ENCODE measurements at places on chromosomes 2 and 18. TPM values are rescaled to one million over a fixed set of nuclear protein-coding genes. Genes with fewer than 3 reads are reported as not detected.

Gene FSHR
- not detected for total RNA-seq

DNA sequence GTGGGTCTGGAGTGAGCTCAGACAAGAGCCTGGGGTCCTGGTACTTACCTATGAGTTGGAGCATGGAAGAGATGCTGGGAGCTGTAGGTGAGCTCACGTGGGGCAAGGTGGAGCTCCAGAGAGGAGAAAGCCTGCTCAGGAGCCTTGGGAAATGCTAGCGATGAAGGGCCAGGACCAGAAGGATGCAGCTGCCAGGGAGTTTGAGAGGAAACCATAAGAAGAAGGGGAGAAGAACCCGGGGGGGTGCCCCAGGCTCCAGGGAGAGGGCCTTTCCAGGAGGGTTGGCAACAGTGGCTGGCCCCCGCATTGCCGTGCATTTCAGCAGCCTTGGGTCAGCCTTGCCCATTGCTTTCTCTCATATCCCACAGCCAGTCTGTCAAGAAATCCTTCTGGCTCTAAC is 268.7 kb downstream of the GLI2 start:
- H3K27me3 ChIP-seq, result no peaks in the 10 kb centered on the region
- no peaks in the 10 kb centered on the region for H3K36me3 ChIP-seq
- no peak overlapping the region for H3K27ac ChIP-seq
- DNase-seq, result no peak

- no peaks in the 10 kb centered on the region for H3K36me3 ChIP-seq
- no peak overlapping the region for H3K27ac ChIP-seq
- no peak overlapping the region for H3K4me3 ChIP-seq
- H3K4me1 ChIP-seq, result no peaks in the 10 kb centered on the region
These were observed 257.2 kb upstream of the CHAC2 start for GRCh38 chr2:53510401-53510800.

Gene DSEL
- 8.2 TPM for total RNA-seq

DNA sequence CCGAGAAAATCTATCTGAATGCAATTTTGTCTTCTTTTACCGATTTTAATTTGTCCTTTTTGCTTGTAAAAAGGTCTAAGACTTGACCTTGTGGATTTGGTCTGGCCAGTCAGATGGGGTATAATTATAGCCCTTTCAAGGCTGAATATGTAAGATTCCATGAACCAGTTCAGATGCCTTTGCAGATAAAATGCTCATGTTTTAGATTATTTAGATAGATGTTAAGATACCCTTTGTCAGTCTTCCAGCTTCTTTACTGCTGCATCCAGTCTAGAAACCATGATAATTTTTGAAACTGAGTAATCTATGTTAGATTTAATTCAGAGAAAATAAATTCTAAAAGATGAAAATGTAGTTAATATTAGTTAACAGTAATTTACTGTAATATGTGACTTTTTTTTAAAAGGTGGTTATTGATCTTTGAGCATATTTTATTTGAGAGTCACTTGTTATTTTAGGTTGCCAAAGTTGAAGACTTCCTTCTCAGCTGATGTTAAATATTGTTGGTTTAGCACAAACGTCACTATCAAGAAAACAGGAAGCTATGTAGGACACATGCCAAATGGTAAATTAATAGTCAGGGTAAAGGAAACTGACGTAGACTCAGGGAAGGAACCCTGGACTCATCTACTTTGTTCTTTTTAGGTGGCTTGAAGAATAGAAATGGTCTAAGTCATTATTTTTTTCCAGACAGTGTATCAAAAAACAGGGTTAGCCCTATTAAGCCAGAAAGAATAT is 29.8 kb downstream of the BABAM2 start:
- no peak overlapping the region for H3K4me3 ChIP-seq
- DNase-seq, result no peak
- no peaks in the 10 kb centered on the region for H3K27me3 ChIP-seq
- H3K4me1 ChIP-seq, result peaks cover 6% of the 10 kb centered on the region
- peak overlapping the region; percentile 5 for H3K27ac ChIP-seq
- no peaks in the 10 kb centered on the region for H3K36me3 ChIP-seq

DNA sequence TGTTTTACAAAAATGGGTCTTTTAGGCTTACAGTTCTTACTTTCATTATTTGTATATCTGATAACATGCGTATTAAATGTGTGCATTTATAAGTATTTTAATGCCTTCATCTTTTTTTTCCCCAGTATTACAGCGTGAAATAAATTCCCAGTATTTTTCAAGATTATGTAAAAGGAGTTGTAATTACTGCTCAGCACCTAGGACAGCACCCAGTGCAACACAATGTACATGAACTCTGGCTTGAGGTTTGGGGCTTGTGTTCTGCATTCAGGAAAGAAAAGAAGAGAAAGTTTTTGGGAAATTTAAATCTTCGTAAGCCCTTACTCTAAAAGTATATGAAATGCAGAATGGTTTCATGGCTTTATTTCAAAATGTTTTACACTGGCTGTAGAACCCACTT is 16.7 kb downstream of the ZNF638 start:
- H3K27me3 ChIP-seq, result no peaks in the 10 kb centered on the region
- no peak overlapping the region for H3K4me3 ChIP-seq
- H3K27ac ChIP-seq, result no peak overlapping the region
- DNase-seq, result peak; percentile 16

GRCh38 chr18:10926621-10927161 is 222.7 kb downstream of the PIEZO2 start:
- no peak overlapping the region for H3K4me3 ChIP-seq
- no peak for DNase-seq
- H3K27ac ChIP-seq, result no peak overlapping the region
- H3K36me3 ChIP-seq, result no peaks in the 10 kb centered on the region

GRCh38 chr2:204078003-204078698 is 141.6 kb downstream of the ICOS start:
- H3K4me3 ChIP-seq, result no peak overlapping the region
- peaks cover 4% of the 10 kb centered on the region for H3K4me1 ChIP-seq
- H3K36me3 ChIP-seq, result no peaks in the 10 kb centered on the region
- DNase-seq, result no peak

DNA sequence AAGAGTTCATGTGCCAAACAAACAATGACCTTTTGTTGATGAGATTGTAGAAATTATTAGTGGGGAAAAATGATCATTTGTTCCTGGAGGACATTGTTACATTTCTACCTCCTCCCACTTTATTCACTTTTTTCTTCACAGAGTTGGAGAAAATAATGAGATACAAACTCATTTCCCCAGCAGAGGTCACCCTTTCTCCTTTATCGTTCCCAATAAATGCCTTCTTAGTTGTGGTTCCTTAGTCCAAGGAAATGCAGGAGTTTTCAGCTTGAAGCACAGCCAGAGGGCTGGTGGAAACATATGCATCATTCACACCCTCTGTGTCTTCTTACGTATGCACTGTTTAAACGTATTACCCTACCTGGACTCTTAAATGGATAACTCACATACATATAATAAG is 108.8 kb downstream of the SLC4A3 start:
- H3K4me1 ChIP-seq, result no peaks in the 10 kb centered on the region
- no peak overlapping the region for H3K4me3 ChIP-seq
- H3K36me3 ChIP-seq, result no peaks in the 10 kb centered on the region
- H3K27me3 ChIP-seq, result no peaks in the 10 kb centered on the region
- H3K27ac ChIP-seq, result no peak overlapping the region

Gene LOXHD1
- total RNA-seq, result 0.27 TPM

Gene CCBE1
- 1.2 TPM for total RNA-seq

Gene POTEC
- total RNA-seq, result 0.11 TPM
